ENCODE measurements at places on chromosomes 13 and 19.

DNA sequence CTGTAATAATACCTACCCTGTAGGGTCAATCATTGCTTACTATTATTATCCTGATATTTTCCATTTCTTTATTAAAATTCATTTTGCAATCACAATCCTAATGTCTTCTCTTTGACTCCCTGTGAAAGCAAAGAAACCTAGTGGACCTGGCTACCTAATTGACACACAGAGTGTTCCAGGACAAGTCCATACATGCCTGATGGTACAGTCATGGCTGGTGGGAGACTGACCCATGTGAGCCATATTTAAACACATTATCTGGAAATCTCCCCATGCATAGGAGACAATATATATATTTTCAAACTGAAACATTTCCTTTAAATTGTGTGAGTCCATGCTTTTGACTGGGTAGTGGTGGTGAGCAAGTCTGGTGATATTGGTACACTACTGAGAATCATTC, 230.6 kb upstream of the DACH1 start:
- DNase-seq, result no peak

- DNase-seq, result no peak
Measured at GRCh38 chr19:13803038-13803437, 7.8 kb downstream of the ZSWIM4 start.

DNA sequence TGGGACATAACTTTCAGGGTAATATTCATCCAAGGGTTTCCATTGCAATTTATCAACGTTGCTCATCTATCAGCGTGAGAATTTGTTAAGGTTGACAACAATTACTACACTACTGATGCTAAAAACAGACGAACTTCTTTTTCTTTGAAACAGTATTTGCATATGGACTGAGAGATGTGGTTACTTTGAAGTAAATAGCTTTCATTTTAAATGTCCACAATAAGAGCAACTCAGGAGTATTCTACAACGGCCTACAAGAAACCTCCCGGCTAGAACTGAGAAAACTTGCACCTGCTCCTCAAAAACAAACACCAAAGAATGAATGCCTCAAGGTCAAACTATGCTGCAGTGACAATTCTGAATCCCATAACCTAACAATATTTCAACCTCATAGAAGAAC, 238.4 kb downstream of the IRS2 start:
- DNase-seq, result no peak

DNA sequence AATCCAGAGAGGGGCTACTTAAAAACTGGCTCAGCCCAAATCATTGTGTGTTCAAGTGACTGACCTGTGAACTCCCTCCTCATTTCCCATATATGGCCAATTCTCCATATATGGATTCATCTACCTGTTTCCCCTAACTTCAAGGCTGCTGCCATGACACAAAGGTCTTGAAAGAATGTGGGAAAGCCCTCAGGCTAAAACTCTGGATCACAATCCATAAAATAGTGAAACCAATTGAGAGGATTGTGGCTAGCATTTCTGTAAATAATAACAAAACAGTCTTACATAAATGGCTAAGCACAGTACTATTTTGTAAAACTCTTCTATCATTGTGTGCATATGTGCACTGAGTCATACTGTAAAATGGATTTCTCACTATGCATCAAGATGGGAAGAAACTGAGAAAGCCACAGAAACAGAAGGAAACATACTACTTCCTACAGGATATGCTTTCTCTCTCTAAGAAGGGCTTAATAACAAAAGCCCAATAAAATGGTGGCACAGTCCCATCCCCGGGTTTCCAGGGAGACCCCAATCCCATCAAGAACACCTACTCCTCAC, 80.5 kb downstream of the FOXO1 start:
- peak; percentile 80 for DNase-seq

GRCh38 chr13:89401264-89401675, 1730.1 kb downstream of the SLITRK5 start:
- DNase-seq, result no peak

DNA sequence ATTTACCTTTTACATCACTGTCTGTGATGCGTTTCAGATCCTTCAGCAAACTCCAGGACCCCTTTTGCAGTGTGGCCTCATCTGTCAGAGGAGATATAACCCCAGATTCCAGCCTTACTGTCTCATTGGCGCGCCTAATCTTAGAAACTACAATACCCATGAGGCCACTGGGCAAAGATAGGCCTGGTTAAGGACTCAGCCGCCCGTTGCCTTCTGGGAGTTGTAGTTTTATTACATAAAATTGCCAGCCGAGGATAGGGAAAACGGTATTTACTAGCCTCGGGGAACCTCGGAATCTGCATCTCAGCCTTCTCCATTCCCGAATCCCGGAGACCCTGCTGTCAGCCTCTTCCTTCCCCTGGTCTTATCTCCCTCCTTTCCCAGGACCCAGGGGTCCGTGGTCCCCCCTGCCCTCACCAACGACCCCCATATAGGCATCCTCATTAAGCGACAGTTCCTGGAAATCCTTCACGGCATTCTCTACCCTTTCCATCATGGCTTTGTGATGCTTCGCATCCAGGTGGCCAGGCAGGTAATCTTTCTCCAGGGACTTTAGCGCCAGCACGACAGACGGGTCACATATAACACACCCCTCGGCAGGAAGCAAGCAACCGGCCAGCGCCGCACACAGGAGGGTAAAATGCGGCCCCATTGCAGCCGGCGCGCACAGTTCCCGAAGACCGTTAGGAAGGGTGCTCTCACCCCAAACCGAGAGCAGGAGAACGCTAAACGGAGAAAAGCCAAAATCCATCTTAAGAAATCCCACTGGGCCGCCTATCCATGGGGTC, 1.3 kb downstream of the IZUMO1 start:
- peak; percentile 65 for DNase-seq

- DNase-seq, result no peak
Measured at GRCh38 chr13:111404746-111405145, 84.3 kb downstream of the TEX29 start.

- no peak for DNase-seq
Measured at GRCh38 chr19:447816-448560, 12.8 kb downstream of the SHC2 start.

- no peak for DNase-seq
Measured at GRCh38 chr19:33470686-33471085, 50.9 kb downstream of the PEPD start.

DNA sequence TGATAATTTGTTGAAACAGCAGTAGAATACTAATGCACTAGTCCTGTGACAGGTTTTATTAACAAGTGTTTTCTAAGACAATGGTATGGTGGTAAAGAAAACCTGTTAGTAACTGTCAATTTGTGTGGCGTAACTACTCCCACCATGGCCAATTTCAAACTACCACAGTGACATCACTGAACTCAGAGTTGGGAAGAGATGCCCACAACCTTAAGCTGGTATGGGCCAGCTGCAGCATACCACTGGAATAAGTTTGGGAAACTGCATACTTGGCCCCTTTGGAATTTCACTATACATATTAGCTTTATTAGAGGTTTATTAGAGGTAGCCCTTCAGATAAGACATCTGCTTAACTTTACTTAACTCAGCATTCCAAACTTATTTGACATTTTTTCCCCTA, 419.4 kb downstream of the NDFIP2 start:
- no peak for DNase-seq

GRCh38 chr19:13062317-13062716, 40.3 kb downstream of the LYL1 start:
- DNase-seq, result no peak

DNA sequence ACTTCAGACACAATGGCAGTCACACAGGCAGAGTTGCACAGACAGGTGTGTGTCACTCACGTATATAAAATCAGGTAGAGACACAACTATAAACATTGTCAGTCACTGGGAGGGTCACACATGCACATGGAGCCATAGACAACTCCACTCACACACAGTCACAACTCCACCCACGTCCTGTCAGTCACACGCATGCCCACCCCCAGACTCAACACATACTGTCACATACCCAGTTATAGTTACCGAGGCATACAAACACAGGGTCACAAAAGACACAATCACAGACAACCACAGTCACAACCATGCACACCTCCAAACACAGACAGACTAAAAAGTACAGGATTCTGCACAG, 1.5 kb downstream of the NUMBL start:
- DNase-seq, result no peak

- peak; percentile 60 for DNase-seq
Measured at GRCh38 chr19:46954993-46955812, 64.4 kb upstream of the NPAS1 start.

- no peak for DNase-seq
Measured at GRCh38 chr13:26053418-26053980, 1.7 kb upstream of the SHISA2 start.

GRCh38 chr13:29955137-29955650, 104.8 kb upstream of the UBL3 start:
- DNase-seq, result no peak

- DNase-seq, result no peak
Measured at GRCh38 chr13:92513672-92514071, 712.9 kb upstream of the GPC6 start.

DNA sequence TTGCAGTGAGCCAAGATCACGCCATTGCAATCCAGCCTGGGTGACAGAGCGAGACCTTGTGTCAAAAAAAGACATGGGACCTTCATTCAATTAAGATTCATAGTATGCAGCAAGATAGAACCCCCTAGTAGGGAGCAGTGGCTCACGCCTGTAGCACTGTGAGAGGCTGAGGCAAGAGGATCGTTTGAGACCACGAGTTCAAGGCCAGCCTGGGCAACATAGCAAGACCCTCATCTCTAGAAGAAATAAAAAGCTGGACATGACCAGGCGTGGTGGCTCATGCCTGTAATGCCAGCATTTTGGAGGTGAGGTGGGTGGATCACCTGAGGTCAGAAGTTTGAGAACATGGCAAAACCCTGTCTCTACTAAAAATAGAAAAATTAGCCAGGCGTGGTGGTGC, 7.1 kb upstream of the LGALS7 start:
- no peak for DNase-seq

DNA sequence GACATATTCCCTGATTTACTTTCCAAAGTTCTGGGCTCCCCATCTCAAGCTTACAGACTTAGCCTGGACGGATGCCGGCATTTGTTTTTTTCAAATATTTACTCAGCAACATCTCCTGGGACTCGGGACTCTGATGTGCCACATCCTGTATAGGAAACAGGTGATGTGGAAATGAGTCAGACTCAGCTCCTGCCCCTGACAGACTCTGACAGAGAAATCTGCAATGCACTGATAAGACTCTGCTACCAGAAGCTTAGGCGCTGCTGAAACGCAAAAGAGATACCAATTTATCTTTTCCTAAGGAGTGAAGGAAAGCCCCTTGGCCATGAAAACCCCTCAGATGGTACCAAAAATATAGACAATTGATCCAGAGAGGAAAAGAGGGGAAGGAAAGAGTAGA, 16.2 kb downstream of the LAIR2 start:
- peak; percentile 96 for DNase-seq
